ENCODE measurements at places on chromosomes 13 and 19.

GRCh38 chr19:18496167-18496979, 25.5 kb downstream of the ELL start:
- DNase-seq, result peak; percentile 89

GRCh38 chr13:100984085-100984705, 309.6 kb upstream of the TMTC4 start:
- DNase-seq, result no peak

GRCh38 chr13:103018556-103018955, 47.7 kb downstream of the SLC10A2 start:
- DNase-seq, result no peak

GRCh38 chr19:19204181-19204580, 967 bp upstream of the NR2C2AP start:
- no peak for DNase-seq

- peak; percentile 98 for DNase-seq
These were observed 24.9 kb downstream of the EPS15L1 start for GRCh38 chr19:16446724-16447368.

DNA sequence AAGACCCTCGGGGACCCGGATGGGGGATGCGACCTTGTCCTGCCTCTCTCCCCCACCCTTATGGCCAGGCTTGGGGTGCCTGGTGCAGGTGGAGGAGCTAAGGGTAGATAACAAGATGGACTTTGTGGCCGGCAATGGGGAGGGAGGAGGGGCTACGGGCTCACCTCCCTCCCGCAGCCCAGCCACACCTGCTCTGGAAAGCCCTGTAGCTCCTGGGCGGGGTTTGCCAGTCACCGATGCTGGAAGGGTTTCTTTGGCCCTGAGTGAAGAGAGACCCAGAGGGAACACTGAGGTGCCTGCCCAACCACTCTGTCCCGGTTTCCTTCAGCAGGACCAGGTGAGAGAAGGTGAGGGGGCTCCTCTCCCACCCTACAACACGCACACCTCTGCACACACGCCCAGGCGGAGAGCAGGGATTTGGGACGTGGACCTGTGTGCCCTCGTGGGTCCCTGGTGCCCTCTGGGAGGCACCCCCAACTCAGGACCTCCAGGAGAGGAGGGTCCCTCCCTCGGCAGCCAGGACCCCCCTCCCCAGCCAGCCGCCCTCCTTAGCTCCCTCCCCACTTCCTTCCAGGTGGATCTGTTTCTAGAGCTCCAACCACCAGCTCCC, at the start of gene FUT2:
TSS of gene FUT2 (plus strand) at position 229 of the 610 bp plus-strand sequence. CDS start 6,986 bp downstream, outside the sequence.
- no peak for DNase-seq
